ENCODE measurements at places on chromosomes 4 and X.

DNA sequence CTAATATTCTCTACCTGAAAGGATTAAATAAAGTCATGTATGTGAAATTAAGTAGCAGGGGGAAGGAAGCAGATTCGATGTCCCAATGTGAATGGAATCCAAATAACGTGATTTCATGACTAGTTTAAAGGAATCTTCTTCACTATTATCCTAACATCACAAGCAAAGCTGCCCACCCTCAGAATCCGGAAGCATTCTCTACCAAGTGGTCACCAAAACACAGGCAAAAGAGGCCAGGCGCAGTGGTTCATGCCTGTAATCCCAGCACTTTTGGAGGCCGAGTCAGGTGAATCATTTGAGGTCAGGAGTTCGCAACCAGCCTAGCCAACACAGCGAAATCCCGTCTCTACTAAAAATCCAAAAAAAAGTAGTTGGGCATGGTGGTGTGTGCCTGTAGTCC is 212.9 kb downstream of the LDB2 start:
- peak; percentile 82 for DNase-seq

DNA sequence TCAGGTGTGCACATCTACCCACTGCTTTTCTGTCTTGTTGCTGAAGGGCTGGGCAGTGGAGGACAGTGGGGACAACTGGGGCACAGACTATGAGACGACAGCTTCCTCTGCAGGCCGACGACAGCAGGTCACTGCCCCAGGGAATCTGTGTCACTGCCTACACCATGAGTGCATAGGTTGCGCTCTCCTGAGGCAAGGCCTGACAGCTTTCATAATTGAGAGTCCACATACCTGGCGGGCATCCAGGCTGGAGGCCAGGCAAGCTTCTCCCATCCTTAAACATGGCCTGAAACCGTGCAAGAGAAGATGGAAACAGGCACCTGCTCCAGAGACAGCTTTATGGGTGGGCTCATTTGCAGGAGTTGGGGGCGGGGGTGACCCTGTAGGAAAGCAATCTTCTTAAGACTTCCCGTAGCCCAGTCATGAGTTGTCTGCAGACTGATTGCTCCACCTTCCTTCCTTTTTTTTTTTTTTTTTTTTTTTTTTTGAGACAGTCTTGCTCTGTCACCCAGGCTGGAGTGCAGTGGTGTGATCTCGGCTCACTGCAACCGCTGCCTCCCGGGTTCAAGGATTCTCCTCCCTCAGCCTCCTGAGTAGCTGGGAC is 2.9 kb downstream of the ANOS1 start:
- no peak for DNase-seq

- DNase-seq: peak; percentile 0
Observed at GRCh38 chrX:32421266-32421665, 790.1 kb downstream of the DMD start.

DNA sequence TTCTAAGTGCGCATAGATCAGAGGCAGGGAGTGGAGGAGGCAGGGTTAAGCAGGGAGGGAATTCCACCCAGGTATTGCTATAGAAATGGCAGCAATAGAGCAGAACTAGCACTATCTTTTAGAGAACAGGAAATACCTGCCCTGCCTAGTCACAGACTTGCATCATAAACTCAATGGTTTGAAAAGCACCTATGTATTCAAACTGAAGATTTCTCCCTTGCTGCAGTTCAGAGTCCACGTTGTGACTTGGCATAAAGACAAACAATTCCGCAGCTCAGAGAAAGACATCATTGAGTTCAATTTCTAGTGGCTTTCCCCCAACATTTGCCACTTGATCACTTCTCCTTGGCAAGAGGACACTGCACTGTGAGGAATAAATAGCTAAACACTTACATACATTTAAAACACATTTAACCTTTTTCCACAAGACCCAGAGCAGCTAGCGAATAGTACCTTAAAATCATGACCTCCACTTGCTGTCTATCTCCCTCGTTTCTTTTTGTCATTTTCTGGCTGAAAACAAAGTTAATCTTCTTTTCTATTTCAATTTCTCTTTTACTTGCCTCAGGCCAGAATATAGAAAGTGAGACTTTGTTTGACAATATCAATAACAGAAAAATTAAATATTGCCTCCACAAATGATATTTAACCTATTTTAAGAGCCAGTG is 42.4 kb downstream of the SLC7A11 start:
- peak; percentile 66 for DNase-seq

DNA sequence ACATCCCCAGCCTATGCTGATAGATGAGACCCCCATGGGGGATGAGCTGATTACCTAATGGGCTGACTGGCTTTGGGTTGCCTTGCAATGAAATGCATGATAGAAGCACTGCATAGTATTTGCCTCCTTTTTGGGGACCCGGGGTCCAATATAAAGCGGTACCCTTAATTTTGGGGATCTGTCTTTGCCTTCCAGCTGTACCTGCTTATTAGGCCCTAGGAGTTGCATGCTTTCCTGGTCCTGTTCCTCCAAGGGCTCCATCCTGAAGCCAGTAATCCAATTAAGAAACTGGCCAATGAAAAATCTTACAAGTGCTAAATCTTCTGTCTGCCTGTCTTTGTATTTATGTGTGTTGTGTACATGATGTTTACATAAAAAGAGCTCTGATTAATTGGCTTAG is 791.6 kb downstream of the TRIML1 start:
- no peak for DNase-seq

Data from iris pigment epithelial cell (primary cell).